ENCODE measurements at places on chromosomes 6 and 20.

DNA sequence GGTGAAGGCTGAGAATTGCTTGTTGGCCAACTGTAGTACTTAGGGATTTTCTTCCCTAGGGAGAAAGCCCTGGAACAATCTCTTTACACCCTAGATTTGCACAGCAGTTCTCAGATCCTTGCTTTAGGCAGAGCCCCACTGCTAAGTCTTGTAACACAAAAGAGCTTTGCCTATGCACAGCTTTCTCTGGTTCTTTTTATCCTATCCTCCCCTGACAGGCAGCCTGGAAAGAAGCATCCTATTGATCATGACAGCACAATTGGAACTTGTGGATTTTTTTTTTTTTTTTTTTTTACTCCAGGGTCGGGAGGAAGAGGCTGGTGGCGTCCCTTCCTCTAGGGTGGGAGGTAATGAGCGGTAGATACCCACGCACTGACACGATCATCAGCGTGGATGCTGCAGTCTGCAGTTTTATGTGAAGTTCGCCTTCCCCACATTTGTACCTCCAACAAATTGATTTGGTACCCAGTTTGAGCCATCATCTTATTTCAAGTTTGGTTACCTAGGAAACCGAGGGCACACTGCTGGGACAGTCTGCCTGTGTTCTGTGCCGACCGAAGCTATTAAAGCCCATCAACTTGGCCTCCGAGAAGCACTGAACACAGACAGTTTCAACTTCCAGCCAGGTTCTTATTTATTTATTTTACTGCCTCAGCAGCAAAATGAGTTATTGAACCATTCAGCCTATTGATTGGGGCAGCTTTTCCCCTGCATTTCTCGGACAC is 110.1 kb downstream of the NRN1 start:
- no peak for DNase-seq

GRCh38 chr20:51220293-51220706 is 197.4 kb upstream of the KCNG1 start:
- peak; percentile 67 for DNase-seq

DNA sequence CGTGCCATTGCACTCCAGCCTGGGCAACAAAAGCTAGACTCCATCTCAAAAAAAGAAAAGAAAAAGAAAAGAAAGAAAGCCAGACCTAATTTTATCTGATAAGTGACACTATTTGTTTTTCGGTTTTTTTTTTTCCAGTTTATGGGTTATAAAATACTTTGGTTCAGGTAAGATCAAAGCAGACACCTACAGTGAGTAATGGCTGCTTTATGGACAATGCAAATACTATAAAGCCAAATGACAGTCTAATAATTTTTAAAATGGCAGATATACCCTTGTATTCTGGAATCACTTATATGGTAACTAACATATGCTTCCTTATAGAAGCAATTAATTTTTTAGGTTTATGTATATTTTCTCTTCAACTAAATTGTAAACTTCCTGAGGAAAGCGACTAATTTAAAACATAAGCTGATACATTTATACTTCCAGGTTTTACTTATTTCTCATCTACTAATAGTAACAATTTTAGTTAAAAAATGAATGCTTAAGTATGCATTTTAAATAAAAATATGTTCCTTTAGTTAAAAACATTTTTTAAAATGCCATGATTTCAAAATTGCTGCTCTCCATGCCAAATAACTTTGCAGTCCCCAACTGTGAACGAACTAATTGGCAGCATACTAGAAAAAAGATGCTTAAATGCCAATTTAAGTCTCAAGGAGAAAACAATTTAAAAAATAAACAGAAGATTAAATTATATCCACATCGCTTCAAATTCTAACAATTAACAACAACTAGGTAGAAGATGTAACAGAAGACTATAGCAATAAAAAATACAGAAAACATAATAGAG is 38.5 kb downstream of the KIAA0319 start:
- no peak for DNase-seq

- DNase-seq = no peak
Observed at GRCh38 chr20:19991854-19992253, 25.3 kb upstream of the NAA20 start.

GRCh38 chr6:167094436-167094819 is 28.5 kb upstream of the CCR6 start:
- DNase-seq = no peak

DNA sequence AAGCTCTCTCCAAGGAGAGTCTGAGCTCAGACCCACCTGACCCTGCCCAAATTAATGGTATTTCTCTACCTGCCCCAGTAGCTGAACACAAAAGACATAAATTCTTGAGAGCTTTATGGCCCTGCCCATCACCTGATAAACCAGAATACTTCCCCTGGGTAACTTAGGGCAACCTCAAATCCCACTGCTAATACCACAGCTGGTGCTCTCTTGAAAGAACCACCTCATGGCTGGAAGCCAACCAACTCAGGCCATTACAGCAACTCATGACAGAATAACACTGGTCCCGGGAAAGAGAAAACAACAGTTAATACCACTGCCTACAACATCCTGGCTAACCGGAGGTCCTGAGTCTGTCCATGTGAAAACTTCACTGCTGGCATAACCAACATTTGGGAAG is 328.6 kb downstream of the NKAIN2 start:
- no peak for DNase-seq

GRCh38 chr6:35054106-35054742 is 86.9 kb downstream of the TCP11 start:
- DNase-seq = no peak

DNA sequence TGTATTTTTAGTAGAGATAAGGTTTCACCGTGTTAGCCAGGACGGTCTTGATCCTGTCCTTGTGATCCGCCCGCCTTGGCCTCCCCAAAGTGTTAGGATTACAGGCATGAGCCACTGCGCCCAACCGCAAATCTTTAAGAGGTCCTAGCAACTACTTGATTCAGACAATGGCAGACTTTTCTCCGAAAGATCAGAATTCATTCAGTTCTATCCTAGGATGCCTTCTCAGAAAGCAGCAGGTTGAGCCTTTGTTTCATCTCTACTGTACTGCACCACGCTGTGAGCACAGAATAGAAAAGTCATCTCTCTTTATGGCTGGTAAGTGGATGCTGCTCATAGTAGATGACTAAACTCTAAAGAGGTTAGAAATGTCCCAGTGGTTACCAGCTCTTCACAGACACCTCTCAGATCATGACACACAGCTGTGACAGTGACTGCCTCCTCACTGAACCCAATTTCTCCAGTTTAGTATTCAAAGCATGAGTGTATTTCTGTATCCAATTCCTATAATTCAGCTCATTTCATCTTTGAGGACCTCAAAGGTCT is 6.0 kb upstream of the HSF2 start:
- DNase-seq = no peak

- peak; percentile 74 for DNase-seq
Observed at GRCh38 chr6:111750753-111751673, 122.2 kb downstream of the FYN start.

GRCh38 chr6:113350461-113350860 is 506.7 kb upstream of the MARCKS start:
- DNase-seq = no peak

DNA sequence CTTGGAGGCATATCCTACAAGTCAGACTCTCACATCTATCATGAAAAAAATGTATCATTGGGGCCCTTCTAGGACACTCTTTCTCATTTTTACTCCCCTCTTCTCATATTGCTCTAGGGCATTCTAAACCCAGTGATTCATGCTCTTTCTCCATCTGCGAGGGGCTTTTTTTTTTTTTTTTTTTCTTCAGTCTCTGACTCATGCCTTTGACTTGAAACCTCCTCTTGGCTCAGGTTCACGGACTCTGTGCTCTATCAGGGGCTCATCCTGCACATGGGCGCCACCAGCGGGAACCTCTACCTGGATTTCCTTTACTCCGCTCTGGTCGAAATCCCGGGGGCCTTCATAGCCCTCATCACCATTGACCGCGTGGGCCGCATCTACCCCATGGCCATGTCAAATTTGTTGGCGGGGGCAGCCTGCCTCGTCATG is 17.8 kb downstream of the SLC22A1 start:
- DNase-seq = no peak

- no peak for DNase-seq
Observed at GRCh38 chr6:166910601-166911000, 45.7 kb downstream of the RNASET2 start.

- no peak for DNase-seq
Observed at GRCh38 chr6:26382121-26382520, 787 bp upstream of the BTN2A2 start.

GRCh38 chr6:35181933-35182612 is 31.7 kb upstream of the SCUBE3 start:
- DNase-seq = no peak

GRCh38 chr6:75376347-75377024 is 91.9 kb upstream of the TMEM30A start:
- DNase-seq = no peak

DNA sequence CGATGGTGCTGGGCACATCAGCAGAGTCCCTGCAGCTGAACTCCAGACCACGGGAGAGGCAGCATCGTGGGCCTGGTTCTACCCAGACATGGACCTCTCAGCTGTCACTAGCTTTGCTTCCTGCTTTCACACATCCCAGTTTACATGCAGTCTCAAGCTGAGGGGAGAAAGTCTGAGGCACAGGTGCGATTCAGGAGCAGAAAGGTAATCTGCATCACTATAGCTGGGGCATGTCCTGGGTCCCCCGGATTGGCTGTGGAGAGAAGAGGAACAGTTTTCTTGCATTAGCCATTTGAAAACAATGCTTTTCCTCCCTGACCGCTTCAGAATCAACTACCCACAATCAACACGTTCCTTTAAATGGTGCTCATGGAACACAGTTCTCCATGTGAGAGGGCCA is 59.9 kb downstream of the PLAGL1 start:
- no peak for DNase-seq

DNA sequence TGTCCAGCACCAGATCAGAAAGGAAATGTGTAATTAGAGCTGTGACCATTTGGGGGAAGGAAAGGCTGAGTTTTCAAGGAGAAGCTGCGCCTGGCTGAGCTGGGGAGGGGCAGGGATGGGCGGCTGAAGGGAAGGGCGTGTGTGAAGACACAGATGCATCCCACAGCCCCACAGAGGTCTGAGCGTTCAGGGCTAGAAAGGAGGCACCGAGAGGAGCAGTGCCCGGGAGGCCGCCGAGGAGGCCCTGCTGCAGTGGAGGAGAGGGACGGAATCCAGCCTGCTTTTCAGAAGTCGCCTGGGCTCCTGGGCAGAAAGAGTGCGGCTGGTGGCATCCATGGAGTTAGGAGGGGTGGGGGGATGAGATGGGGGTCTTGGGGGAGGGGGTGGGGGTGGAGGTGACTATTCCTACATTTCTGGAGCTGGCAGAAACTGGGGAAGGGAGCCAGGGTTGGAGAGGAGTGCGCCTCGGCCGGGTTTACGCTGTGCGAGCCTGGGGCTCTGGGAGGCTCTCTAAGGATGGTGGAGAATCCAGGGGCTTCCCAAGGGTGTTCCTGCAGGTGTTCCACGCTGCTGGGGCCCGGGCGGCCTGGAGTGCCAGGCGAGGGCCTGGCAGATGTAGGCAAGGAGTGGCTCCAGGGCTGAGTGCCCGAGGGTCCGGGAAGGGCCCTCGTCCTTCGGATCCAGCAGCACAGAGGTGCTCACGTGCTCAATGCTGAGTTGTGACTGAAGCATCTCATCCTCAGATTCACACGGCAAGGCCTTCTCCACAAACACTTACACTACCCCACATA is 41.8 kb downstream of the WDR27 start:
- DNase-seq = no peak

- no peak for DNase-seq
Observed at GRCh38 chr6:33609528-33609927, 11.6 kb upstream of the ITPR3 start.

DNA sequence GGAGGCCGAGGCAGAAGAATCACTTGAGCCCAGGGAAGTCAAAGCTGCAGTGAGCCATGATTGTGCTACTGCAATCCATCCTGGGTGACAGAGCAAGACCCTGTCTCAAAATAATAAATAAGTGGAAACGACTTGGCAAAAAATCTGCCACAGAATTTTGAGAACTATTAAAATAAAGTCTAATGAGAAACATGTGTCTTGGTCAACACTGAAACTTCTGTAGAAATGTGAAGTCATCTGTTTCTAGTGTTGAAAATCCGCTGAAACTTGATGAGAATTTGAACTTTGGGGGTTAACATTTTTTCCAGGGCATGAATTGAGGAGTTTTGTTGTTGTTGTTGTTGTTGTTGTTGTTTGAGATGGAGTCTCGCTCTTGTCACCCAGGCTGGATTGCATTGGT is 29.0 kb upstream of the BCLAF1 start:
- no peak for DNase-seq

- peak; percentile 48 for DNase-seq
Observed at GRCh38 chr20:62238569-62239277, 402 bp downstream of the OSBPL2 start.

GRCh38 chr6:5930143-5930770 is 76.5 kb downstream of the NRN1 start:
- no peak for DNase-seq

DNA sequence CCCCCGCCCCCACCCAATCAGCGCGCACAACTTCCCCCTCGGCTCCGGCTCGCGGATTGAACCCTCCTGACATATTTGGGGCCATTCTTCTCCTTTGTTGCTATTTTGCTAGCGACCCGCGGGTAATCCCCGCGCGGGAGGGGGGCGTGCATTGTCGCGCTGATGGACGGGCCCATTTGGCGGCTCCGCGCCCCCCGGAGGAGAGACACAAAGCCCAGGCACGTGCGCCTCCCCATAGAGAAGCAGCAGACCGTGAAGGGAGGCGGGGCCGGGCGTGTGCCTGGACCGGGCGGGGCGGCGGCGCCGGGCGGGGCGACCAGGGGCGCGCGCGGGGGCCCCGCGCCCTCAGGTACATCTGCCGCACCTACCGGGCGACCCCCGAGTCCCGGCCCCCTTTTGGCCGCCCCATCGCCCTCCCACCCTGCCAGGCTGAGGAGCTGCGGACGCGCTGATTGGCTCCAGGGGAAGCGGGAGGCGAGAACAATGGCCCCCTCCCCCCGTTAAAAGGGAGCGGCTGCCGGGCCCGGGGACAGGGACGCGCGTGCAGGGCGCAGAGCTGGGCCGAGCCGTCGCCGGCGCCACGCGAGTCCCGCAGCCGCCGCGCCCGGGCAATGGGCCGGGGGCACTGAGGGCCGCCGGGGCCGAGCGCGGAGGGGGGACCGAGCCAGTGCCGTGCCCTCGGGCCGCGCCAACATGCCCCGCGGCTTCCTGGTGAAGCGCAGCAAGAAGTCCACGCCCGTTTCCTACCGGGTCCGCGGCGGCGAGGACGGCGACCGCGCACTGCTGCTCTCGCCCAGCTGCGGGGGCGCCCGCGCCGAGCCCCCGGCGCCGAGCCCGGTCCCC is at the start of gene INSM1:
INSM1 (plus strand) TSS at position 530 of the 843 bp plus-strand sequence; CDS start at position 694, 164 bp downstream.
- DNase-seq = no peak

- DNase-seq = no peak
Observed at GRCh38 chr6:52423448-52423847, 3.3 kb downstream of the EFHC1 start.

GRCh38 chr6:35036828-35037663 is 104.1 kb downstream of the TCP11 start:
- DNase-seq = no peak

- DNase-seq = no peak
Observed at GRCh38 chr20:54250691-54251090, 42.8 kb downstream of the PFDN4 start.
